ENCODE measurements at places on chromosomes 5 and 9.

- DNase-seq: no peak
Observed at GRCh38 chr5:79418276-79418675, 95.7 kb downstream of the HOMER1 start.

GRCh38 chr9:5631026-5631425 is 2.1 kb downstream of the RIC1 start:
- DNase-seq: no peak

DNA sequence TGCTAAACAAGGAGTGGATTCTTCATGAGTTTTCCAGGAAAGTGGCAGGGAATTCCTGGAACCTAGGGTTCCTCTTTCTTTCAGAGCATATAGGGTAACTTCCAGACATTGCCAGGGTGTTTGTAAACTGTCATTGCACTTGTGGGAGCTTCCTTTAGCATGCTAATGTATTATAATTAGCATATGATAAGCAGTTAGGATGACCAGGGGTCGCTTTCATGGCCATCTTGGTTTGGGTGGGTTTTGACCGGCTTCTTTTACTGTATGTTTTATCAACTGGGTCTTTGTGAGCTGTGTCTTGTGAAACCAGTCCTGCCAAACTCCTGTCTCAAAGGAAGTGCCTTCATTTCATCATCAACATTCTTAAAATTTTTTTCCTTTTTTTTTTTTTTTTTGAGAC is 11.9 kb upstream of the MELK start:
- DNase-seq: no peak

DNA sequence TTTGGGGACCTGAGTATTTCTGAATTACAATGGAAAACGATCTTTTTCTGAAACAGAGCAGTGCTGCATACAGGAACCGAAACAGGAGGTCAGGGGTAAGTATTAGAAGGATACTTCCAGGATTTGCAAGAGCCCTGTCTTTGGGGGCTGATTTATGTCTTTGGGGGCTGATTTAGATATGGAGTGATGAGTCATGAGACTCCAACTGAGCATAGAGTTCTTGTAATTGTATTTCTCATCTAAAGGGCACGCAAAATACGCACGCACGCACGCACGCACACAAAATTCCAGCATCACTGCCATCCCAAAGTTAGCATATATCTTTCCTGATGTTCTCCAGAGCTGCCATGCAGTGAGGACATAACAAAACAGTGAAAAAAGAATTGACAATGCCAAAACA is 414.8 kb upstream of the CCNH start:
- no peak for DNase-seq

- no peak for DNase-seq
Observed at GRCh38 chr9:129422843-129423192, 198.1 kb downstream of the C9orf50 start.

GRCh38 chr9:123383512-123384170 is 27.6 kb downstream of the CRB2 start:
- no peak for DNase-seq

All from NCI-H774 (cell line).